ENCODE measurements at places on chromosomes 16 and 17.

DNA sequence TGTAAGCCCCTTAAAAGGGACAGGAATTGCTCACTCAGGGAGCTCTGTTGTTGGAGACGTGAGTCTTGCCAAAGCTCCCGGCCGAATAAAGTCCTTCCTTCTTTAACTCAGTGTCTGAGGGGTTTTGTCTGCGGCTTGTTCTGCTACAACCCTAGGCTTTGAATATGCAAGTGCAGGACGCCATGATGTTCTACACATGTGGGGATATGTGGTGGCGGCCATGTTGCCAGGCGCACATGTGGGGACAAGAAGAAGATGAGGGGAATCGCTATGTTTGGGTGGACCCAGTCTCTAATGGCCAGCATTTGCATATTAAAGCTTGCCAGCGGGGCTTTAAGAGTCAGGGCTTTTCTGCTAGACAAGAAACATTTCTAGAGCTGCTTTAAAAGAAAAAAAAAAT is 96.8 kb upstream of the CA10 start:
- DNase-seq: no peak

DNA sequence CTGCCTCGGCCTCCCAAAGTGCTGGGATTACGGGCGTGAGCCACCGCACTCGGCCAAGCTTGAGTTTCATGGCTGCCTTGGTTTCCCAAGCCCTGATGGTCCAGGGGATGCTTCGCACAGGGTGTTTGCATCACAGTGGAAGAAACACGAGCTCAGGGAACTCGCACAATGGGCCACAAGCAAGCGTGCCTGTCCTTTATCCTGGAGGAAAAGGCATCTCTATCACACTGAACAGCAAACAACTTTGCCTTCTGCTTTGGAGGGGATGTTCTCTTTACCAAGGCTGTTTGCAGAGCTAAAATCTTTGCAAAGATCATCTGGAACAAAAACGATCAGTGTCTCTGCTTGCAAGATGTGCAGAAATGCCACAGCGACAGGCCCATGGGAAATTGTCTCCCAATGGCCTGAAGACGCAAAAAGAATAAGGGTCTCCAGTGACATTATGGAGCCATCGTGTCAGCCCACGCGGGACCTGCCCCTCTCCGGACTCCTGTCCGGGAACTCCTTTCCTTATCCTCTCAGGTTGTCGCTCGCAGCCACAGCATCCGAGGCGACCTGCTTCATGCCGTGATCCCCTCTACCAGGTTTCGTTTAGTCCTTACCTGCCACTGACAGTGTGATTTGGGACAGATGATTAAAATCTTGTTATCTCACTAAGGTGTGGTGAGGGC is 44.1 kb upstream of the CBFA2T3 start:
- DNase-seq: no peak

GRCh38 chr17:20823905-20824304 is 218.9 kb downstream of the USP22 start:
- no peak for DNase-seq

- no peak for DNase-seq
Observed at GRCh38 chr16:87687126-87687910, 78.5 kb downstream of the KLHDC4 start.

GRCh38 chr16:24723663-24724062 is 5.8 kb upstream of the TNRC6A start:
- no peak for DNase-seq

DNA sequence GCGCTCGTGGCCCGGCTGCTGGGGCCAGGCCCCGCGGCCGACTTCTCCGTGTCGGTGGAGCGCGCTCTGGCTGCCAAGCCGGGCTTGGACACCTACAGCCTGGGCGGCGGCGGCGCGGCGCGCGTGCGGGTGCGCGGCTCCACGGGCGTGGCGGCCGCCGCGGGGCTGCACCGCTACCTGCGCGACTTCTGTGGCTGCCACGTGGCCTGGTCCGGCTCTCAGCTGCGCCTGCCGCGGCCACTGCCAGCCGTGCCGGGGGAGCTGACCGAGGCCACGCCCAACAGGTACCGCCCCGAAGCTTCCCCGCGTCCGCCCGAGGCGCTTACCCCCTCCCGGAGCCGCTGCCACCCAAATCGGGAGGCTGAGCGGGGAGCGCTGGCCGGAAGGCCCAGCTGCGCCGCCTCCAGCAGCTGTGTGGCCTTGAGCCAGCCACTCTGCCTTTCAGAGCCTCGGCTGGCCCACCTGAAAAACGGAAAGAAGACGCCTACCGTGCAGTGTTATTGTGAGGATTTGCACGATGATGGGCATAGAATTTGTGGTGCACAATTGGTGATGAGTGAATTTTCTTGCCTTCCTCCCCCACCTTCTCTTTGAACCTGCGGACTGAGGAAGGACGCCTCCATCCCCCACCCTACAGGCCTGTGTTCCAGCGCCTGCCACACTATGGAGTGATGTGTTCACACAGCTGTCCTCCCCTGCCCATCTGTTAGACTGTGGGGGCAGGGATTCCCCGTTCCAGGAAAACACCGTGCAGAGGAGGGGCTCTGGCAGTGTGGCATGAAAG is 523 bp downstream of the NAGLU start:
- no peak for DNase-seq

GRCh38 chr16:83854420-83854819 is 44.5 kb upstream of the MLYCD start:
- no peak for DNase-seq
